Hematopoietic multipotent progenitor cell treated with erythropoietin and hydrocortisone succinate and interleukin-3 and kit ligand, for 8 days (in vitro differentiated cells): ENCODE measurements at places on chromosomes 2 and 18.

DNA sequence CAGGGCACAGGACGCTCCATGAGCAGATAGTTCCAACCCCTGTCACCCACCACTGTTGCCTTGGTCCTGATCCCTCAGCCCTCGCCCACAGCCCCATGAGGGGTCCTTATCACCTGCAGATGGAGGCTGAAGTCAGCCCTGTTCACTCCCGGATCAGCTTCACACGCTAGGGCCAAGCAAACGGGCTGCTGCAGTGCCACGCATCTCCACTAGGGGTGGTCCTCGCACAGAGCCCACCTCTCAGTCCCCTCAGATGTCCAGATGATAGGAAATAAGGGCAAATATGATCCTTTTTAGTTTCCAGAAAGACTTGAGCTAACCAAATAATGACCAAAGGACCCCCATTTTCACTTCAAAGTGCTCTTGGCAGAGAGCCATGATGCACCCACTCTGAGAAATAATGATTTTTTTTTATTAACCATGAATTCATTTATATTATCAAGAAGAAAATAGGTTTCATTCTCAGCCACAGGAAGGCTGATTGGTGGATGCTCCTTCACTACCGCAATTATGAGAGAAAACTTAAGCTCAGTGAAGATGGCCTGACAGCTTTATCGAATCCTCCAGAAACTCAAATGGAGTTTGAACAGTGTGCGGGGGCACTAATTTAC lies 71.9 kb upstream of the KLHL29 start:
- DNase-seq = peak; percentile 13

- no peak for DNase-seq
These were observed 35.7 kb upstream of the MPP4 start for GRCh38 chr2:201734111-201734510.

GRCh38 chr2:30736461-30737325 lies 70.6 kb downstream of the CAPN13 start:
- DNase-seq = no peak

- DNase-seq = no peak
These were observed 6.6 kb downstream of the ACVR2A start for GRCh38 chr2:147851244-147851930.

GRCh38 chr2:168114619-168115018 lies 132.8 kb downstream of the STK39 start:
- DNase-seq = no peak

GRCh38 chr2:161839926-161840325 lies 215.7 kb downstream of the SLC4A10 start:
- no peak for DNase-seq

GRCh38 chr2:102486941-102487702 lies 14.1 kb downstream of the SLC9A4 start:
- no peak for DNase-seq

DNA sequence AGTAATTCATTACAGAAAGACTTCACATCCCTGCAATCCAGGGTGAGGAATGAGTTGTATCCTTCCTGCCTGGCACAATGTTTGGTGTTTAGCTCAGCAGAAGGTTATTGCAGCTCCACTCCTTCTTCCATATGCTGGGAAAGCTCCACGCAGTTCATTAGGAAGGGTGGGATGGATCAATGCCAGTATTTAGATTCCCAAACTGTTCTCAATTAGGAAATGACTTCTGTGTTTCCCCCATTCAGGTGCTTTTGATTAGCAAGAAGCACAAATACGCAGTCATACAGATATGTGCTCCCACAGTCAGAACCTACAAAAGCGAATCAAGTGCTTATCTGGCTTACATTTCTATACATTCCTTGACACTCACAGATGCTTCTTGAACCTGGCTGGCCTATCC lies 340.6 kb downstream of the NYAP2 start:
- no peak for DNase-seq
